ENCODE measurements at places on chromosomes 11 and 22.

DNA sequence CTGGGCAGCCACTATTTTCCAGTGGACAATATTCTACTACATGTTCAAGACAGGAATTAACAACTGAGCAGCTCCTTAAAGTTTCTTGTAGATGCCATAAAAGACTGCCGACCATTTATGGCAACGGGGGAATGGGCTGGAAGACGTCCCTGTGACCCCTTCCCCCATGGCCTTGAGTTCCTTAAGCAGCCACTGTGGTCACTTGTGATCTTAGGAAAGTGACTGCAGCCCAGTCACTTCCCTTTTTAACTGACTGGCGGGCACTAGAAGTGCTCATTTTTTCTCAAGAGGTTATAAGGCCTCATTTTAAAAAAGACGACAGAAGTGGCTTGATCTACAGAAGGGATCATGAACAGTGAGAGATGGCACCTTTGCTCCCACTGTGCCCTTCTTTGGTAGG lies 153.2 kb upstream of the NARS2 start:
- DNase-seq: no peak

GRCh38 chr11:18785411-18785810 lies 6.2 kb downstream of the PTPN5 start:
- DNase-seq: no peak

DNA sequence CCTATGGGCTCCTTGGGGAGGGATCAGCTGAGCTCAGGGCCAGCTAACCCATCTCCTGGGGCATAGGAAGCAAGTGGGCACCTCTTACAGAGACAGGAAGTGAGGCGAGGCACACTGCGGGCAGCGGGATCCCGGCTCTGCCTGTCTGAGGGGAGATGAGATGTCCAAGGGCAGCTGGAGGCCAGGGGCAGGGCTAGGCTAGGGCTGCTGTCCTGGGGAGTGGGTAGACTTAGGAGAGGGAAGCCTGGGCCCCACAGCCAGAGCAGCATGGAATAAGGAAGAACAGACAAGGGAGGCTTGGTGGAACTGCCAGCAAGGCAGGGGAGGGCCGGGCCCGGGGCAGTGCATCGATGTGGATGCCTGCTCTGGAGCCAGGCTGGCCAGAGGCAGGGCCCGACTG lies 76.3 kb downstream of the MORC2 start:
- no peak for DNase-seq

- no peak for DNase-seq
These were observed 113.1 kb downstream of the RBFOX2 start for GRCh38 chr22:35915477-35916013.

GRCh38 chr22:40413873-40414272 lies 43.5 kb downstream of the SGSM3 start:
- no peak for DNase-seq

Measured in nephron progenitor cell (in vitro differentiated cells).